Stomach (tissue), 19 donors: ENCODE measurements at places on chromosomes 2 and 18. TPM values are rescaled to one million over a fixed set of nuclear protein-coding genes. Genes with fewer than 3 reads are reported as not detected.

- no peak for DNase-seq
These were observed 171.9 kb downstream of the KLHL29 start for GRCh38 chr2:23556929-23557328.

DNA sequence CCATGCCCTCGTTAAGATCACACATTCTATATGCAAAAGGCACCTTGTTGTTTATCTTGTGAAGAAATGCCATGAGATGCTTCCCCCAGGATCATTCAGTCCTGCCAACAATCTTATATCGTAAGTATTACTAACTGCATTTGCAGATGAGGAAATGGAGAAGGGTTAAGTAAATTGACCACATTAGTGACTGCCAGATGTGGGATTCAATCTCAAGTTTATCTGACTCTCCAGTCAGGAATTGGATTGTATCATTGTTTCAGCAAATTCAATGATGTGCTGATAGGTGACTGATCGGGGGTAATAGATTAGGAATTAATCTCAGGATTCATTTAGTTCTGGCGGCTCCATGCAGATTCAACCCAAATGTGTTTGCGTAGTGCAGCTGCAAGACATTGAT is 106.2 kb downstream of the CNTNAP5 start:
- no peak for DNase-seq

DNA sequence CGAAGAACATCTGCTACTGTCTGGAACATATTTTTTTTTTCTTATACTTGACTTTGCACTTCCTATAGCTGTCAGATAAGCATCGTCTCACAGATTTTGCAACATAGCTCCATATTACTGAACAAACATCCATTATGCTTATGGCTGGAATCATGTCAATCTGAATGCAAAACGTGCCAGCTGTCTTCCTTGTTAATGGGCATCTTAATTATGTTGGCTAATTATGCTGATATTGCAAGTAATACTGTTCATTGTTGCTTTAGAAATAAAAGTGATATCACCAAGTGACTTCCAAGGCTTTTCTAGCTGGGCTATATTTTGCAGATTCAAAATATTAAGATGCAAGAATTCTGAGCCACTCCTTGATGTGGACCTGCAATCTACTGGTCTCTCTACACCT is 176.8 kb downstream of the ARL4C start:
- DNase-seq: no peak

DNA sequence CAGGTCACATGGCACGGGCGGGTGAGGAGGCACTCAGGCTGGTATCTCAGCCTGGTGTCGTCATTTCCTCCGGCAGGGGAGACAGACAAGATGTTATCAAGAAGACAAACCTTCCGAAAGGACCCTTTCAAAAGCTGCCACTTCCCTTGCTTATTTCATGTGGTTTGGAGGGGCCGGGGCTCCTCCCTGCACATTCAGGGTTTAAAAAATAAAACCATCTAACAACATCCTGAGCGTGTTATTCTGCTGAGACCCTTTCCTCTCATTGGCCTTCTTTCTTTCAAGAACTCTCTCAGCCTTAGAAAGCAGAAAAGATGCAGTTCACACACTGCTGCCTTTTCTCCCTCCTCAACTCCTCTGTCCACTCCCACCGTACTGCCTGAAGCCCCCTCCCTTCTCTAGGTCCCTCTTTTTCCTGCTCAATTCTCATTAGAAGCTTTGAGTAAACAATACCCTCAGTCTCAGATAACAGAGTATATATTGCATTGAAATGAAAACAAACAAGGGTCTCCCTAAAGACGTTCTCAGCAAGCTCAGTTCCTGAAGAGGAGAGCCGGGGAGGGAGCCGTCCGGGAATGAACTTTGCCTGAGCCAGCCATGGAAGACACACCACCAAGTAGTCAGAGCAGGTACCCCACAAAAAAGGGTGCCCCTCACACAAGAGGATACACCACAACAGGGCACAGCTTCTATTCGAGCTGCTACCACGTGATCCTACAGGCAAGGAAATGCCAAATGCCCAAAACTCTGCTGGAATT is 9.7 kb downstream of the SMAD7 start:
- DNase-seq: peak; percentile 80

The POTEJ gene
- 0.87 TPM for total RNA-seq

The FSIP2 gene
- 31.6 TPM for total RNA-seq
